Heart right ventricle (tissue), 16 donors: ENCODE measurements at places on chromosomes 4 and X. TPM values are rescaled to one million over a fixed set of nuclear protein-coding genes. Genes with fewer than 3 reads are reported as not detected.

NALF2 gene
- 7.7 TPM for total RNA-seq

FAM47A gene
- total RNA-seq: not detected

GRCh38 chrX:72029483-72030411 lies 102.0 kb downstream of the RTL5 start:
- no peaks in the 10 kb centered on the region for H3K4me1 ChIP-seq
- H3K27ac ChIP-seq: no peak overlapping the region
- H3K4me3 ChIP-seq: no peak overlapping the region
- H3K36me3 ChIP-seq: no peaks in the 10 kb centered on the region
- DNase-seq: no peak

- no peak for DNase-seq
- H3K27me3 ChIP-seq: no peaks in the 10 kb centered on the region
- no peaks in the 10 kb centered on the region for H3K36me3 ChIP-seq
- no peak overlapping the region for H3K4me3 ChIP-seq
- peak overlapping the region; percentile 51 for H3K27ac ChIP-seq
Measured at GRCh38 chr4:153472122-153473037, 6.2 kb downstream of the TMEM131L start.

DNA sequence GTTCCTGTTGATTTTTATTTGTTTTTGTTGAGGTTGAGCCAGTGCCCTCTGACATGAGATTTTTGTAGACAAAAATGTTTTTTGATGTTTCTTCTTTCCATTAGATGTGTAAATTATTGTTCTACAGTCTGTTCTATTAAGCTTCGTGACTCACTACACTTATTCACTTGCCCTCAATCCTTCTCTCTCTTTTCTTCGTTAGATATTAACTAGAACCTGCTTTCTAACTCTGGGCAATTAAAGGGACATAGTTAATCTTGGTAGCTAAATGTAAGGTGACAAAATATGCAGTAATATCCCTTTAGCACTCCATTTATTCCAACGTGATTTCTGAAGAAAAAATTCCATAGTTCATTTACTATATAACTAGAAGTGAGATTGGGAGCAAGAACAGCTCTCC lies 333.9 kb downstream of the PDHA2 start:
- H3K27me3 ChIP-seq: no peaks in the 10 kb centered on the region
- H3K36me3 ChIP-seq: no peaks in the 10 kb centered on the region
- H3K4me1 ChIP-seq: no peaks in the 10 kb centered on the region
- no peak for DNase-seq
- no peak overlapping the region for H3K27ac ChIP-seq

DNA sequence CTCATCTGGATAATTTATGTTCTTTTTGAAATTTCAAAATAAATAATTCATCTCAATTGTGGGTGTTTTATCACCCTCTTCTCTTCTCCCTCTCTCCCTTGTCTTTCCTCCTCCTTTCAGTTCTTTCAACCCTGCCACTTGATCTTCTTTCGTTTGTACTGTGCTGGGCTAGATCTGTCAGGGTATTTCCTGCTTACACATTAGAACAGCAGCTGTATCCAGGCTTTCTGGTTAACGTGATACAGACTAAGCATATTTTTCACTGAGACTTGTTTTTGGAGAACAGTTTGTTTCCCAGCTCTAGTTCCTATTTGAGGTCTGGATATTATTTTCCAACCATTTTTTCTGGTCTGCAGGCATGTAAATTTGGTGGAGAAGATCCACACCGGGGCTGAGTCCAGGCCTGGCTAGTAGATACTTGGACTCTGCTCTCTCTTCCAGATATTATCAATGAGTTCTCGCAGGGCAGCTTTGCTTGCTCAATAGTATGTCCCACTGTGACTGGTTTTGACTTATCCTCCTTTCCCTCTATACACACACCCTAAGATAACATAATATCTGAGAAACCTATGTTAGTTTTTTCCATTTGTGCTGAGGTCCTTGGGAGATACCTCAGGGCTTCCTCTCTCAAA lies 1310.7 kb upstream of the TENM3 start:
- no peaks in the 10 kb centered on the region for H3K36me3 ChIP-seq
- H3K27ac ChIP-seq: no peak overlapping the region
- no peak overlapping the region for H3K4me3 ChIP-seq
- DNase-seq: no peak
- no peaks in the 10 kb centered on the region for H3K4me1 ChIP-seq
- H3K27me3 ChIP-seq: no peaks in the 10 kb centered on the region
